ENCODE measurements at places on chromosomes 11 and 22. TPM values are rescaled to one million over a fixed set of nuclear protein-coding genes. Genes with fewer than 3 reads are reported as not detected.
A peak's percentile ranks its signal among the peaks of the same experiment; 100 is the strongest.

MS4A7 gene
- total RNA-seq: not detected

EML3 gene
- total RNA-seq: 26.6 TPM

PYGM gene
- total RNA-seq: 1.4 TPM

BLID gene
- total RNA-seq: not detected

TRPM5 gene
- total RNA-seq: 0.34 TPM

ZNHIT2 gene
- total RNA-seq: 1.5 TPM

DNA sequence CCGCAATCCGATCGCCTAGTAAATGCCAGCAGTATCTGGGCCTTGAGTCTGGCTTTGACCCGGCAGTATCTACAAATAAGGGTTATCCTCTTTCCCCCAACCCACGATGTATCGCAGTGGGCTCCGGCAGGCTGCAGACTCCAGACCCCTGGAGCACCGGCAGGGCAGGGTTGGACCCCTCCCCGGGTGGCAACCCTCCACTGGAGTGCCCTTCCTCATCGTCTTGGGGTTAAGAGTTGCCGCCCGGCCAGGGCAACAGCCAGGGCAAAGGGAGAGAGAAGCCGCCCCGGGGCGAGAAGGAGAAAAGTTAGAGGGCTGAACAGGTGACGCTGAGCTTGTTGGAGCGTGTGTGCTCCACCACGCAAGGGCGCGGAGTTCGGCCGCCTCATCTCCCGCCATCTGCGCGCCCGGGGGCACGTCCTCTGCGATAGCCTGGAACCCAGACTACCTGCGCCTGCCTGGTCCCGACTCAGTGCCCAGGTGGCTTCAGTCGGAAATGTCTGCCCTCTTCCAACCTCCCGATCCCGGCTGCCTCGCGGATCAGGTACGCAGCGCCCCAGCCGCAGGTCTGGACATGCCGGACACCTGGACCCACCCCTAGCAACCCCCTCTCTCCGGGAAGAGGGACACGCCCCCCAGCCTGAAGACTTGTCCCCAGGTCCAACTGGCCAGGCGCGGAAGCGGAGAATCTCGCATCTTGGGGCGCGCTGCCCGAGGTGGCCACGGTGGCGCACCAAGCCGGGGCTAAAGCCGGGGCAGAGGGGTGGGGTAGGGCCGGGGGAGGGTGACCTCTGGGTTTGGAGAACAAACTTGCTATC is 1.2 kb downstream of the DSCAML1 start:
- peak; percentile 46 for DNase-seq
- peaks cover 94% of the 10 kb centered on the region for H3K27me3 ChIP-seq
- peak overlapping the region; percentile 51 for H3K4me3 ChIP-seq
- no peak overlapping the region for H3K27ac ChIP-seq
- peaks cover 15% of the 10 kb centered on the region for H3K4me1 ChIP-seq
- no peaks in the 10 kb centered on the region for H3K36me3 ChIP-seq

- H3K4me1 ChIP-seq: no peaks in the 10 kb centered on the region
- H3K36me3 ChIP-seq: no peaks in the 10 kb centered on the region
- H3K27ac ChIP-seq: no peak overlapping the region
- DNase-seq: no peak
- H3K4me3 ChIP-seq: no peak overlapping the region
Measured at GRCh38 chr22:19713245-19713644, 1.1 kb upstream of the SEPTIN5 start.

- no peak overlapping the region for H3K4me3 ChIP-seq
- no peak overlapping the region for H3K27ac ChIP-seq
- H3K36me3 ChIP-seq: no peaks in the 10 kb centered on the region
- no peaks in the 10 kb centered on the region for H3K27me3 ChIP-seq
- no peak for DNase-seq
Measured at GRCh38 chr11:32225571-32226285, 134.9 kb downstream of the RCN1 start.

- no peak overlapping the region for H3K4me3 ChIP-seq
- H3K4me1 ChIP-seq: peaks cover 24% of the 10 kb centered on the region
- no peaks in the 10 kb centered on the region for H3K27me3 ChIP-seq
- no peaks in the 10 kb centered on the region for H3K36me3 ChIP-seq
- DNase-seq: no peak
- no peak overlapping the region for H3K27ac ChIP-seq
Measured at GRCh38 chr11:63537293-63538101, 889 bp downstream of the PLAAT4 start.

DNA sequence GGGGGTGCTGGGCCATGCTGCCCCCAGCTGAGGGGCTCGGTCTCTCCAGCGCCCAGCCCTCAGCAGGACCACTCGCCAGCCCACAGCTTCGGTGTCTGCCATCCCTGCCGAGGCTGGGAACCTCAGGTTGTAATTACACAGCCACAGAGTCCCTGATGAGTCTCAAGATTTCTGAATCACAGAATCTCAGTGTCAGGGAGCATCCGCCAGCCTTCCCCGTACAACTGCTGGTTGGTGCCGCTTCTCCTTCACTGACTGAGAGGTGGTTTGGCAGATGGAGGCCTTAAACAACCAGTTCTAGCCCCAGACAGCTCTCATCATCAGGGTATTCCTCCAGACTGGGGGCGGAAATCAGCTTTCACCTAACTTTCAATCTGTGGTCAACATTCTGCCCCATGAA is 13.7 kb downstream of the PHF21B start:
- DNase-seq: no peak
- H3K27me3 ChIP-seq: no peaks in the 10 kb centered on the region
- no peak overlapping the region for H3K4me3 ChIP-seq

DNA sequence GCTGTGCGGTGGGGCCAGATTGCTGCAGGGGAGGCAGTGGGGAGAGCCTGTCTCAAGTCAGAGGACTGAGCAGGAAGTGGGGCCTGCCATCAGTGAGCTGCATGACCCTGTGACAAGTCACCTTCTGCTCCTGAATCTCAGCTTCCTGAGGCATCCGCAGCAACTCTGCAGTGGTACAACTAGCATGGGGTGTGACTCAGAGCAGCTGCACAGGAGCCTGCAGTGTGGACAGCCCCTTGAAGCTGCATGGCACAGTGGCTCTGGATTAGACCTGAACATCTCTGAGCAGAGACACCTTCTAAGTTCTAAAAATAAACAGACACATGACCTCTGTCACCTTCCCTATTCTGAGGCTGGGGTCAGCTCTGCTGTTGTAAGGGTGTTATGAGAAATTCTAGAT is 18.0 kb downstream of the FAM227A start:
- no peak for DNase-seq
- no peak overlapping the region for H3K4me3 ChIP-seq
- H3K27me3 ChIP-seq: no peaks in the 10 kb centered on the region

- no peak overlapping the region for H3K27ac ChIP-seq
- H3K36me3 ChIP-seq: no peaks in the 10 kb centered on the region
- no peak for DNase-seq
Measured at GRCh38 chr11:103963648-103964047, 72.8 kb upstream of the DDI1 start.

GRCh38 chr11:58513747-58514367 is 6.0 kb upstream of the OR5B21 start:
- H3K4me1 ChIP-seq: no peaks in the 10 kb centered on the region
- H3K4me3 ChIP-seq: no peak overlapping the region
- H3K27ac ChIP-seq: no peak overlapping the region
- peak; percentile 75 for DNase-seq
- H3K36me3 ChIP-seq: no peaks in the 10 kb centered on the region

DNA sequence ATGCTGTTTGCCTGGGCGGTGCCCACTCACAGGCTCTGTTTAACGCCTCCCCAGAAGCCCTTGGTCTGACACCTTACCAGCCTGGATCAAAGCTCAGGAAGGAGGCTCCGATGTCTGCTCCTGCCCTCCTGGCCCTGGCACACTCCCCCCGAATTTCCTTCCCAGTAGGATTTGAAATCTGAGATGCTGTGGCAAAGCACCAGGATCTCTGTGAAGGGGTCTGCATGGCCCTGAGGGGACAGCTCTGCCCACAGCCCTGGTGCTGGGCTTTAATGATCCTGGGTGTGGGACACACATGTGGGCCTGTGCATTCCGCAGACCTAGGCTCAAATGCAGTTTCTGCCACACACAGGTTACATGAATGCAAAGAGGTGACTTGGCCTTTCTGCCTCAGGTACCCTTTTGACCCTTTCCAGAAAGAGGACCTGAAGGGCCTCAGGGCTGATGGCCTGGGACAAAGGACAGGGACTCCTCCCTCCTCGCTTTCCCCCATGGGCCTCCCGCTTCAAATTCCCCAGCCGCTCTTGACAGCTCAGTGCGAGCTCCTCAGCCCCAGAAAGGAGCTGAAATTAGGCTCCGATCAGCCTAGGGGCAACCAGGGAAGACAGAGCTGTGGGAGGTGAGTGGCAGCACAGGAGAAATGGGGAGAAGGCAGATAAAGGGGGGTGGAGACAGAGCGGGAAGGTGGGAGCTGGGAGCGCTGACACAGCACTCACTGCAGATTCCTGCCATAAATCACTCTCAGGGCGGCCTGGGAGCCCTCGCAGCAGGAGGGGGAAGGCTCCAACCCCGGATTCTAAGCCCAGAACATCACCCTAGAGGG is 41.3 kb downstream of the TRIM29 start:
- no peaks in the 10 kb centered on the region for H3K36me3 ChIP-seq
- H3K27ac ChIP-seq: no peak overlapping the region
- peaks cover 29% of the 10 kb centered on the region for H3K4me1 ChIP-seq
- no peak overlapping the region for H3K4me3 ChIP-seq
- peak; percentile 69 for DNase-seq
- H3K27me3 ChIP-seq: peaks cover 55% of the 10 kb centered on the region

GRCh38 chr22:41429232-41429950 is 17.2 kb downstream of the TOB2 start:
- H3K27me3 ChIP-seq: no peaks in the 10 kb centered on the region
- H3K4me1 ChIP-seq: no peaks in the 10 kb centered on the region
- H3K4me3 ChIP-seq: no peak overlapping the region
- H3K27ac ChIP-seq: no peak overlapping the region

DNA sequence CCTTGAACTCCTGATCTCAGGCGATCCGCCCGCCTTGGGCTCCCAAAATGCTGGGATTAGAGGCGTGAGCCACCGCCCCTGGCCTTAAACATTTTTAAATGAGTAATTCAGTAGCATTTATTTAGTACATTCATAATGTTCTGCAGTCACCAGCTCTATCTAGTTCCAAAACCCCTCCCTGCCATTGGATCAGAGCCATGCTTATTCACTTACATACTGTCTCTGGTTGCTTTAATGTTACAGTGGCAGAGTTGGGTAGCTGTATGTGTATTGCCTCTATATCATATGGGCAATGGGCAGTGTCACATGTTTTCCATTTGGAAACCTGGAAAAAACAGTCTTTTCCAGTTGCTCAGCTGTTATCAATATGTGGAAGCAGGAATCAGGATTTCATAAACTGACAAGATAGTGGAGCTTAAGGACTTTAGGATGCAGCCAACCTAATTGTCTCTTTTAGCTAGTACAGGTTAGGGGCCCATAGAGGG is 10.5 kb downstream of the COA4 start:
- no peaks in the 10 kb centered on the region for H3K27me3 ChIP-seq
- H3K27ac ChIP-seq: no peak overlapping the region
- peaks cover 11% of the 10 kb centered on the region for H3K4me1 ChIP-seq

DNA sequence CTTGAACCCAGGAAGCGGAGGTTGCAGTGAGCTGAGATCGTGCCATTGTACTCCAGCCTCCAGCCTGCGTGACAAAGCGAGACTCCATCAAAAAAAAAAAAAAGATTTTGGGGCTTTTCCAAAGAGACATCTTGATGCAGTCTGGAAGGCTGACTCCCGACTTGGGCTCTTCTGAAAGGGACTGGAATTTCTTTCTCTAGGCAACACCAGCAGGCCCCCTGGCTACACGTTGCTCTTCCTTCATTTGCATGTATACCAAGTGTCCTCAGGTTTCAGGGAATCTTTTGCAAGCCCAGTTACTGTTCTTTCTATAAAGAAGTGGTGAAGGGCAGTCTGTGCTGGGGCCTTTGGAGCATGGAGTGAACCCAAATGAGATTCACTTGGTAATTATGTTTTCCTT is 211.0 kb downstream of the GRIK4 start:
- no peak overlapping the region for H3K4me3 ChIP-seq
- DNase-seq: peak; percentile 61
- no peak overlapping the region for H3K27ac ChIP-seq
- H3K4me1 ChIP-seq: peaks cover 35% of the 10 kb centered on the region
- no peaks in the 10 kb centered on the region for H3K36me3 ChIP-seq

DNA sequence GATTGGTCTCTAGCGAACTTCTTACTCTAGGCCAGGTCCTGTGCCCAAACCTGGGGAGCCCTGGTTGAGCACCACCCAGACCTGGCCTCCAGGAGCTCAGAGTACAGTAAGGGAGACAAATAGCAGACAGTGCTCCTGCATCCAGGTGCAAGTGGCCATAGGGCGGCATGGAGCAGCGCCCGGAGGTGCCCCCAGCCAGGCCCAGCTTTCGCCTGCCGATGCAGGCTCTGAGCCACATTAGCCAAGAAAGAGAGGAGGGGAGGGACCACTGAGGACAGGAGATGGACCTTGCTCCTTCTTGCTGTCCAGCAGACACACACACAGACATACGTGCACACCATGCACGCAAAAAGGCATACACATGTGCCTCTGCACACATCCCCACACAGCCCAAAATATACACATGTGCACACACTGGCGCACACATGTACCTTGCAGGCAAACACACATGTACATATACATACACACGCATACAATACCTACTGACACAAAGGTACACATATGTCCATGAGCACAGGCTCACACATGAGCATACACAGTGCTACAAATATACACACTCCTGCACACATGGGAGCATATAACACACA is 68.7 kb upstream of the FGF3 start:
- H3K27me3 ChIP-seq: peaks cover 31% of the 10 kb centered on the region
- H3K4me1 ChIP-seq: peaks cover 12% of the 10 kb centered on the region
- DNase-seq: no peak
- no peaks in the 10 kb centered on the region for H3K36me3 ChIP-seq
- H3K27ac ChIP-seq: no peak overlapping the region
- H3K4me3 ChIP-seq: no peak overlapping the region

- no peak overlapping the region for H3K27ac ChIP-seq
- no peaks in the 10 kb centered on the region for H3K36me3 ChIP-seq
- no peak for DNase-seq
- H3K4me1 ChIP-seq: no peaks in the 10 kb centered on the region
- H3K4me3 ChIP-seq: no peak overlapping the region
- H3K27me3 ChIP-seq: no peaks in the 10 kb centered on the region
Measured at GRCh38 chr11:124050748-124051147, 9.6 kb upstream of the OR10G7 start.

DNA sequence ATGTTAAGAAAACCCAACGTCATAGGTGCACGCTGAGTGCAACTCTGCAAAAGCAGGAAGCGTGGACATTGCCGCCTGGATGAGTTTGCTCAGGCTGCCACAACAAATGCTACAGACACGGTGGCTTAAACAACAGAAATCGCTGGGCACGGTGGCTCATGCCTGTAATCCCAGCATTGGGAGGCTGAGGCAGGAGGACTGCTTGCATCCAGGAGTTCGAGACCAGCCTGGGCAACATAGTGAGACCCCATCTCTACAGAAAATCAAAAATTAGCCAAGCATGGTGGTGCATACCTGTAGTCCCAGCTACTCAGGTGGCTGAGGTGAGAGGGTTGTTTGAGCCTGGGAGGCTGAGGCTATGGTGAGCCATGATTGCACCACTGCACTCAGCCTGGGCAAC is 13.4 kb upstream of the PGA3 start:
- H3K27ac ChIP-seq: no peak overlapping the region
- no peaks in the 10 kb centered on the region for H3K27me3 ChIP-seq
- H3K4me3 ChIP-seq: no peak overlapping the region
- no peak for DNase-seq
- H3K4me1 ChIP-seq: no peaks in the 10 kb centered on the region
- no peaks in the 10 kb centered on the region for H3K36me3 ChIP-seq

GRCh38 chr11:73155102-73155501 is 13.0 kb upstream of the FCHSD2 start:
- peaks cover 7% of the 10 kb centered on the region for H3K4me1 ChIP-seq
- no peaks in the 10 kb centered on the region for H3K27me3 ChIP-seq
- H3K4me3 ChIP-seq: no peak overlapping the region
- H3K36me3 ChIP-seq: no peaks in the 10 kb centered on the region

Measured in neural progenitor cell (in vitro differentiated cells).